ENCODE measurements at places on chromosomes 12 and 14.

DNA sequence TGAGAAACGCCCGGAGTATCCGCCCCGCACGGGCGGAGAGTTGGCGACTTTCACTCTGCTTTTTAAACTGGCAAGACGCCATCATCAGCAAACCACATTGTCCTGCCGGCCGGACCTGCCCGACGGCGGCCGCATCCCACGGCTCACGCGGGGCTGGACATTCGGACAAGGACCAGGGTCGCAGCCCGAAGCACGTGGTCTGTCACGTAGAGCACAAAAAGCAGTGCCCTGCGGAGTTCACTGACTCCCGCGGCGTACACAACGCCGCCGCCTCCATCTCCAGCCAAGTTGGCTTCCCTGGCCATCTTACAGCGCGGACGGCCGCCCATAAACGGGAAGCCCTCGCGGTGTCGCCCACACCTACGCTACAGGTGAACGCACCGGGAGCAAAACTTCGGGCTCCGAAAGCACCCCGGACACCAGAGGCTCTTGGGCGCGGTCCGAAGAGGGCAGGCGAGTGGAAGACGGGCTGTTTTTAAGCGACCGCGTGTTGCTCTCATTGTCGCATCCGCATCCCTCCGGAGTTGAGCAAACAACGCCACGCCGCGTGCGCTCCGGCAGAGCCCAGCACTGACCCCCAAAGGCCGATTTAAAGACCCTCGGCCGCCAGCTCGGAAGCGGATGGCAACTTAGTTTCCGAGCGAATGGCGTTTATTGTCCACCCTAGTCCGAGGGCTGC, 966 bp downstream of the SINHCAF start:
- peak; percentile 61 for DNase-seq

- DNase-seq, result no peak
Measured at GRCh38 chr12:122413516-122414404, 8.7 kb downstream of the CLIP1 start.

DNA sequence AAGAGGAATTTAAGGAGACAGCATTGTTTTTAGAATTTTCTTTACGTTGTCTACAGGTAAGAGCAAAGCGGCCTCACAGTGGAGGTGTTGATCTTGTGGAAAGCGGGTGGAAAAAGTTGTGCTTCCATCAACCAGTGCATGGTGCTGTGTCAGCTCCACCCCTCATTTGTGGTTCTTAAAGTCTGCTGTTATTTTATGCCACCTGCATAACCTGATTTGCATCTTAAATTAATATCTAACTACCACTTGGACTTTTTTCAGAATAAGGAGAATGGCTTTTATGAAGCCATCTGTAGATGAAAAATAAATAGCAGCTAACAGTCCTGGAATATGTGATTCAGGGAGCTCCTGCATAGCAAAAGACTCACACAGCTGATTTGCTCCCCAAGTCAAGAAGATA, 135.1 kb downstream of the SNAPC1 start:
- no peak for DNase-seq

DNA sequence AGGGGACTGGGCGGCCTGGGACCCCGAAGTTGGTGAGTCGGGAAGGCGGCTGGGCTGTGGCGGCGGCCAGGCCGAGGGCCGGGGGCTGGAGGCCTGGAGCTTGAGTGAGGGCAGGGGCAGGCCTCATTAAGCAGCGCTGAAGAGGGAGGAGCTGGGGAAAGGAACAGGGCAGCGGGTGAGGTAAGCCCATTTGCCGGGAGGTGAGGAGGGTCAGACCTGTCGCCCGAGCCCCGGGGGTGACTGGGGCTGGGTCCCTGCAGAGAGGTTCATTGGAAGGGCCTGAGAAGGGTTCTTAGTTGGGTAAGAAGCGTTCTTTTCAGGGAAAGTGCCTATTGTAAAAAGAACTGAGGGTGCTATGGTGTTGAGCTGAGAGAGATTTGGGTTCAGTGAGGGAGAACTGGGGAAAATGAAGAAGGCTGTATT, 441 bp downstream of the RAB5B start:
- DNase-seq, result peak; percentile 76

DNA sequence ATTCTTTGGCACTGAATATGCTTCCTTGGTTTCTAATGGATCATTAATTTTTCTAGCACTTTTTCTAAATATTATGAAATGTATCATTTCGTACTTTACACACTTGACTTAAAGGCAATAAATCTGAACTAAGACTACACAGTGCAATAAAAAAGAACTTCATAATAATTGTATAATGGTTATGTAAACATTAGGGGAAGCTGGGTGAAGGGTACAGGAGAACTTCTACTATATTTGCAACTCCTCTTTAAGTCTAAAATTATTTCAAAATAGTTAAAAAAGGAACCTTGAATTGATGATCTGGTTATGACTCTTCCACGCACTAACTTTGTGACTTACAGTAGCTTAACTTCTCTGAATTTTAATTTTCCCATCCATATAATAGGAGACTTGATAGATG, 5.1 kb upstream of the NOVA1 start:
- no peak for DNase-seq

All from ACHN (cell line).